ENCODE measurements at places on chromosomes 4 and X.

DNA sequence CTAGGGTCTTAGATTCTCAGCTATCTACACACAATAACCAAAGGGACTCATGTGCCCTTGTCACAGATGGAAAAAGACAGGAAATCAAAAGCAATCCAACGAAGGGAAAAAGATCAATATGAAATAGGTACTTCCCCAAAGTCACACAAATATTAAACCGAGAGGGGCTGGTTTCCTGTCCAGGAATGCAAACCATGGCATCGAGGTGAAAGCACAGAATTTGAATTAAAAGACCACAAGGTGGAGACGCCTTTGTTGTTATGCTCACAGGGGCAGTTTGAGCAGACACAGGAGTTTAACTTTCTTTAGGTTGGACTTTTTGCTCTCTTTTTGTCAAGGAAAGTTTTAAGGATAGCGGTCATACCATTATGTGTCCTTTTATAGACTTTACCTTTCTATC, 14.3 kb downstream of the H2BW1 start:
- DNase-seq: no peak

DNA sequence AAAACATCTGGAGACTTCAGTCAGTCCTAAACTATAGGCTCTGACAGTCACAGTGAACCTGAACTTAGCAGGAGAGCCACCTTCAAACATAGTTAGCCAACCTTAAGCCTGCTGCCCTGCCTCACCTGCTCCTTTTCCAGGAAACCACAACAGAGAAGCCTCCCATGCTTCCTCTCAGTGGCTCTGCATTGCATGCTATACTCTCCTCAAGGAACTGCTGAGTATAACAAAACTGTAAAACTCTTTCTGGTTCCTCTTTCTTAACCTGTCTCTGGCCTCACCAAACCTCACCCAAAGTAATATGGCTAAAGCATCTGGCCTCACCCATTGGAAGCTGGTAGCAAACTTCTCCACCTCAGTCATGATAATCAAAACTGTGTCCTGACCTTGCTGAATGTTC, 122.1 kb downstream of the ANKRD50 start:
- DNase-seq: peak; percentile 5

- peak; percentile 39 for DNase-seq
Observed at GRCh38 chrX:138775517-138775916, 64.0 kb upstream of the FGF13 start.

DNA sequence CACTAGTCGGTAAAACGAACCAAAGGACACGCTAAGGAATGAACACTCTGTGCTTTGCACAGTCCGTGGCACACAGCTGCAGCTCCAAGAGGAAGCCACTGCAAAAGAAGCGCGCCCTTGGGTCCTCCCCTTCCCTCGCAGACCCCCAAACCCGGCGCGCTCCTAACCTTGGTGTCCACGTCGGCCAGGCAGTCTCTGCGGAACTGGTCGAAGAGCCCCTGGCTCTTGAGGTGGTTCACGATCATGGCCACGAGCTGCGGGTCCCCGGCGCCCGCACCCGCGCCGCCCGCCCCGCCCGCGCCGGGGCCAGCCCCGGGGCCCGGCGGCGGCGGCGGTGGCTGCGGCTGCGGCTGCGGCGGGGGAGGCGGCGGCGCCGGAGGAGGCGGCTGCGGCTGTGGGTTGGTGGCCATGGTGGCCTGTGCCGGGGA, 333 bp downstream of the BOD1L1 start:
- peak; percentile 25 for DNase-seq

- DNase-seq: no peak
Observed at GRCh38 chr4:141177171-141177570, 43.5 kb upstream of the ZNF330 start.

Measured in common myeloid progenitor, CD34-positive (primary cell).